ENCODE measurements at places on chromosomes 12 and 14. TPM values are rescaled to one million over a fixed set of nuclear protein-coding genes. Genes with fewer than 3 reads are reported as not detected.

Gene OR6C3
- polyA plus RNA-seq: not detected

Gene KLRG1
- polyA plus RNA-seq: 3.2 TPM

Gene TDRD9
- polyA plus RNA-seq: 1.6 TPM

Gene VDR
- 19.1 TPM for polyA plus RNA-seq

Gene NXPH4
- polyA plus RNA-seq: 0.71 TPM

- H3K4me3 ChIP-seq: no peak overlapping the region
- no peak for DNase-seq
- no peak overlapping the region for H3K27ac ChIP-seq
- H3K4me1 ChIP-seq: no peaks in the 10 kb centered on the region
- H3K27me3 ChIP-seq: no peaks in the 10 kb centered on the region
These were observed 78.3 kb downstream of the NPAS3 start for GRCh38 chr14:33017016-33017415.

Data from kidney (tissue), 22 donors.